ENCODE measurements at places on chromosomes 2 and 18.

GRCh38 chr18:73966954-73967353, 180.7 kb downstream of the FBXO15 start:
- no peak for DNase-seq

DNA sequence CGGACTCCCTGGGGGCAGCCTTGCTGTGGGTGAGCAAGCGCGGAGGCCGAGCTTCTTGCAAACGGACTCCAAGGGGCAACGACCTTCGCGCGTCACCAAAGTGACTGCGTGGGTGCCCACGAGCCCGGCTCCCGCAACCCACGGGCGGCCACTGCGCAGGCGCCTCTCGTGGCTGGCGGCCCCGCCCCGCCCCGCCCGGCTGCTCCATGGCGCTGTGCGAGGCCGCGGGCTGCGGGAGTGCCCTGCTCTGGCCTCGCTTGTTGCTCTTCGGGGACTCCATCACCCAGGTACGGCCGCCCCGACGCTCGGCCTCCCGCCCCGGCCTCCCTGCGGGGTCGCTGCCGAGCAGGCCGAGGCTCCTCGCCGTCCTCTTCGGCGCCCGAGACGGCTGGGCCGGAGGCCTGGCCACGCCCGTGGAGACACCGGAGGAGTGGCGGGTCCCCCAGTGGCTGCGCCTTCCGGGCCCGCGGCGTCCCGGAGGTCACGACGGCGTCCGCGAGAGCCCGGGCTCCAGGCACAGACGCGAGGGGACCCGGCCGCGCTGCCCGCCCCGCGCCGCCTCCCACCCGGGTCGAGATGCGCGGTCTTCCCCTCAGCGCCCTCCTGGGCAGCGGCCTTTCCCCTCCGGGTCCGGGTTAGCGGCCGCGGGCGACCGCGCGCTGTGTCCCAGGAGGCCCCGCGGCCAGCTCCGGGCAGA, at the start of gene IAH1:
TSS of gene IAH1 (plus strand) at position 191 of the 697 bp plus-strand sequence. CDS start at position 207, 16 bp downstream.
- peak; percentile 69 for DNase-seq

- no peak for DNase-seq
Observed at GRCh38 chr2:211387734-211388133, 831.3 kb downstream of the CPS1 start.

GRCh38 chr2:192419786-192420185, 225.1 kb upstream of the TMEFF2 start:
- no peak for DNase-seq

DNA sequence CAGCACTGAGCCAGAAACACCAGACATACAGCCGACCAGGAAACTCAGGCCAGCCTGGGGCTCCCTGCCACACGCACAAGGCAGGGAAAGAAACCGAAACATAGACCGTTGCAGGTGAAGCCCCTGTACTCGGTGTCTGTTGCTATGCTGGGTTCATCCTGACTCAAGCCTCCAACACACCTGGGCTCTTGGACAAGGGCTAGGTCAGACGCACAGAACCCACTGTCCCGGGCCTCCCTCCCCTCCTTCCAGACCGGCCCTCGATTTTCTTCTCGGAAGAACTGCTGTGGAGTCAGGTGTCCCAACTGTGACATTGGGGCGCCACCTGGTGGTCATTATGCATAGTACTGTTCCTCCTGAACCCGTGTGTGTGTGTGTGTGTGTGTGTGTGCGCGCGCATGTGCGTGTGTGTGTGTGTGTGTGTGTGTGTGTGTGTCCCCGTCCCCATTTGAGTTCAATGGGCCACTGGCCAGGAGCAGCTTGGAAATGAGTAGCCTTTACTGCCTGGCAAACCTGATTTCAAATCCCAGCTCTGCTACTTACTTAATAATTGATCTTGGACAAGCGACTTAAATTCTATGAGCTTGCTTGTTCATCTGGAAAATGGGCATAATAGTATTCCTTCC, 55.4 kb upstream of the GLI2 start:
- peak; percentile 31 for DNase-seq

- DNase-seq, result no peak
Observed at GRCh38 chr2:231317579-231317978, 77.9 kb upstream of the B3GNT7 start.

DNA sequence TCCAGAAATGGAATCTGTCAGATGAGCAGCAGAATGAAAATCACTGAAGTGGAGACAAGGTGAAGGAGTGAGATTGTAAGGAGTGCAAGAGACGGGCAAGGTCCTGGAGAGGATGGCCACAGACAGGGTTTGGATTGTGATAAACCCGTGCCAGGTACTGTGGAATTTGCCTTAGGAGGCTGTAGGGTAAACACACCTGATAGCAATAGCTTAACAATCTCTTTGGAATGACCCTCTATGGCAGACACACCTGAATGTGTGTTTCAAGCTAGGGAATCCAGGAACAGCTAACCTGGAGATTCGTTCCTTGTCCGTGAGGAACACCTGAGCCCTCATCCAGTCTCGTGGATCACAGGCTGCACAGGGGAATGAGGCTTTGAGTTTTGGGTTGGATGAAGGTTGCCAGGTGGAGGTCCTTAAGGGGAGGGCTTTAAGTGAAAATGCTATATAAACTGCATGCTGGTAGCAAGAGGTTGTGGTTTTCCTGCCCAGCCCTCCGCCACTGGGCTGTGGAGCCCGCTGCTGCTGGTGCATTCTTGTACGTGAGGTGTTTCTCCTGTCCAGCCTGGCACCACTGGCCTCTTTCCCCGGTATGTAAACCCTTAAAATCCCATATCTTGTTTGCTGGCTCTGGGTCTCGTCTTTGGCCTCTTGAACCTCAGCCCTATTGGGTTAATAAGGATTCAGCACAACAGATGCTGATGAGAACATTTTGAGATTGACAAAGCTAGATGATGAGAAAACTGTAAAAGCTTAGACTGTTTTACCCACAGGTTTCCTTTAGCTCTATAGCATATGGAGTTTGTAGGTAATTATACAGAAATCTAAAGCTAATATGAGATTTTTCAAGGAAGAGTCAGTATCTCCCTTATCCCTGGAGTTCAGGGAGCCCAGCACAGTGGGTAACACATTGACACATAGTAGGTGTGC, 117.9 kb downstream of the ARHGAP15 start:
- DNase-seq, result no peak

GRCh38 chr2:3443083-3443482, 63.6 kb downstream of the TRAPPC12 start:
- DNase-seq, result no peak

GRCh38 chr2:74619651-74620297, 28.4 kb downstream of the M1AP start:
- no peak for DNase-seq

- no peak for DNase-seq
Observed at GRCh38 chr2:241255542-241256167, 59.8 kb downstream of the HDLBP start.

- no peak for DNase-seq
Observed at GRCh38 chr2:157046396-157046795, 211.1 kb upstream of the GALNT5 start.

Measured in T-helper 1 cell (primary cell).